Chondrocyte (in vitro differentiated cells): ENCODE measurements at places on chromosomes 16 and 17. TPM values are rescaled to one million over a fixed set of nuclear protein-coding genes. Genes with fewer than 3 reads are reported as not detected.
A peak's percentile ranks its signal among the peaks of the same experiment; 100 is the strongest.

DNA sequence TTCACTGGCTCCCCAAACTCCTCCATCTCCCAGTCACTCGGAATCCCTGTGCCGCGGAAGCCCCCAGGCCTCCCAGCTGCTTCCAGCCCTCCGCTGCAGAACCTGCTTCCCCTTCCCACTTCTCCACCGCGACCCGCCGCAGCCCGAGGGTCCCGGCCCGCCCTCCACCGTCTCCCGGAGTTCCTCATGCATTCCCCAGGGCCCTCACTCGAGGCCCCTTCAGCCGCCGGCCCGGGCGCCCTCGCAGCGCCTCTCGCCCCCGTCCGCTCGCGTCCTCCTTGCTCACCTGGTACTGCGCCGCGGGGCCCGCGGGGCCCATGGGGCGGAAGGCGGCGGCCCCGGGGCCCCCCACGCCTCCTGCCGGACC, 329 bp downstream of the SMARCD2 start:
- no peak for DNase-seq

- DNase-seq, result no peak
Observed at GRCh38 chr16:14490235-14490634, 139.8 kb downstream of the PARN start.

- DNase-seq, result no peak
Observed at GRCh38 chr17:69367298-69367697, 40.4 kb upstream of the ABCA5 start.

DNA sequence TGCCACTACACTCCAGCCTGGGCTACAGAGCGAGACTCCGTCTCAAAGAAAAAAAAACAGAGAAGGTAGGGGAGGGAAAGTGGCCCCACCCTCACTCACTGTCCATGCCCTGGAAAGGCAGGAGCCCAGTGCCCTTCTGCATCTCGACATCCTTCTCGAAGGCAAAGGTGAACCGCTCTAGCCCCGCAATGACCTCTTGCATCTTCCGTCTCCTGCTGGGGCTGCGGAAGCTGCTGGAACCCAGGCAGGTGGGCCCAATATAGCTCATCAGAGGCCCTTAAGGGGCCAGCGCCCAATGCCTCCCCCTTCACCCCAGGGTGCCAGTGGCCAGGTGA, at the start of gene CPSF4L:
TSS of gene CPSF4L (minus strand) at position 264 of the 335 bp plus-strand sequence. CDS start at position 202, 62 bp downstream.
- peak; percentile 75 for DNase-seq

- peak; percentile 64 for DNase-seq
Observed at GRCh38 chr17:8744086-8744785, 400 bp downstream of the CCDC42 start.

- DNase-seq, result no peak
Observed at GRCh38 chr17:8846768-8847211, 20.7 kb downstream of the PIK3R6 start.

- no peak for DNase-seq
Observed at GRCh38 chr16:87015021-87015420, 302.2 kb downstream of the C16orf95 start.

DNA sequence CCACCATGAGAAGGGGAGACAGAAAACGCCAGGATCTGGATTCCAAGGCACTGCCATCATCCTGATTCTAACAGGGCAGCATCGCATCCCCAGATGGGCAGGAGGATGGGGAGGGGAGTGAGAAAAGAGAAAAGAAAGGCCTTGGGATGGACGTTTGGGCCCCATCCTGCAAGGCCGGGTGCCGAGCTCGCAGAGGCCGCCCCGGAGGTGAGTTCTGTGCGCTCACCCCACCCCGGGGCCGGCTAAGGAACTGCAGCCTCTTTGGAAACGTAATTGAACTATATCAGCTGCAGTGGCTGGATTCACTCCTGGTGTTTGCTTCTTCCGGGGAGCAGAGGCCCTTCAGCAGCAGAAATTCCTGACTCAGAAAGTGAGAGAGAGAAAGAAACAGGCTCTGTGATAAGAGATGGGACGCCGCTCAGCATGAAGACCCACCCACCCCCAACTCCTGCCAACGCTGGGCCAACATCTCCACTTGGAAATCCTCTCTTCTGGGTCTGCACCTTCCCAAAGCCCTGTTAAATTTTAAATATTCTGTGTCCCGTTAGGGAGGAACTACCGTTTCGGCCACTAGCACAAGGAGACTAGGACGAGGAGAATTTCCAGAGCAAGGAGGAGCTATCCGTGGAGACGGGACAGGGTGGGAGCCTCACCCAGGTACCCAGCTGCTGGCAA, 8.5 kb upstream of the SSTR2 start:
- no peak for DNase-seq

- no peak for DNase-seq
Observed at GRCh38 chr17:37643869-37644268, 623 bp upstream of the DDX52 start.

GRCh38 chr17:77422104-77422747, 281.5 kb downstream of the SEC14L1 start:
- DNase-seq, result no peak

DNA sequence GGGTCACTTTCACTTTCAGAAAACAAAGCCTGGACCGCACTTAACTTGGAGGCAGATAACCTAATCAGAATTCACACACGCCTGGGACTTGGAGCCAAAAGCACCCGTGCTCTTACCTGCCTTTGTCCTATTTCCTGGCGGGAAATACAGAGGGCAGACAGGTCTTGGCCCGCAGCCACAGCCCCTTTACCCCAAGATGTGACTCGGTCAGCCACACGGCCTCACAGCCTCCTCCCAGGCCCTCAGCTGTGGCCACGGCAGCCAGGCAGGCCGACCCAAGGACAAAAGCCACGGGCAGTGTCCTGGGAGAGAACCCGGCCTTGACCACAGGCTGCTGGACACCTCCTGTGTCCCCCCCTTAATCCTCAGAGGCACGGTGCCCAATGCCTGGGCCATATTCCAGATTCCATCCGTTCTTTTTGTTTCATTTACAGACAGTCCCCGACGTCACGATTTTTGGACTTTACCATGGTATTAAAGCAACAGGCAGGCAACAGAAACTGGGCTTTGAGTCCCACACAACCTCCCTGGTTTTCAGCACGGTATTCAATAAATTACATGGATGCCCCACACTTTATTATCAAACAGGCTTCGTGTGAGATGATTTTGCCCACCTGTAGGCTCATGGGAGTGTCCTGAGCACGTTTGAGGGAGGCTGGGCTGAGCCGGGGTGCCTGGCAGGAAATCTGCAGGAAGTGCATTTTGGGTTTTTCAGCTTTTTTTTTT, 30.1 kb upstream of the GAA start:
- no peak for DNase-seq

DNA sequence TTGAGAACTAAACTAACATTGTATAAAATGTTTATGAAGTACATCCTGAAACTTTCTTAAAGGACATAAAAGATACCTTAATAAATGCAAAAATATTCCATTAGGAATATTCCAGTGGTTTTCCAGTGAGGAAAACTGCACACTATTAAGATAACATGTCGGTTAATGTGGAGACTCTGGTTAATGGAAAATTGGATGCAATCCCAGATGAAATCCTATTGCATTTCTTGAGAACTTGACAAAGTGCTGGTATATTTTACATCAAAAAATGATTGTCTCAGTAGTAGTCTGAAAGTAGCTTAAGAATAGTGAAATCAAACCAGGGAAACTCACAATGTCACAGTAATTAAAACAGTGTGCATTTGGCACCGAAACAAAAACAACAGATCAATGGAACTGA, 202.5 kb upstream of the MON1B start:
- no peak for DNase-seq

GRCh38 chr17:49577963-49578362, 2.3 kb downstream of the NXPH3 start:
- no peak for DNase-seq

The PRAC1 gene
- total RNA-seq, result not detected in 3 replicates

The TBC1D3B gene
- 4.6 to 8.4 TPM (median 6.2 TPM) in 3 replicates for total RNA-seq

The SETD6 gene
- 10.4 to 16.4 TPM (median 13.0 TPM) in 3 replicates for total RNA-seq

The PABPN1L gene
- total RNA-seq, result not detected in 3 replicates

The RAB26 gene
- 0.28 to 1.1 TPM (median 0.80 TPM) in 3 replicates for total RNA-seq

The UNC45B gene
- not detected in 3 replicates for total RNA-seq
